ENCODE measurements at places on chromosomes 11 and 22.

- DNase-seq: no peak
Observed at GRCh38 chr11:43582863-43583462, 97.6 kb upstream of the HSD17B12 start.

GRCh38 chr11:47108214-47108613, 68.5 kb downstream of the ARFGAP2 start:
- no peak for DNase-seq

DNA sequence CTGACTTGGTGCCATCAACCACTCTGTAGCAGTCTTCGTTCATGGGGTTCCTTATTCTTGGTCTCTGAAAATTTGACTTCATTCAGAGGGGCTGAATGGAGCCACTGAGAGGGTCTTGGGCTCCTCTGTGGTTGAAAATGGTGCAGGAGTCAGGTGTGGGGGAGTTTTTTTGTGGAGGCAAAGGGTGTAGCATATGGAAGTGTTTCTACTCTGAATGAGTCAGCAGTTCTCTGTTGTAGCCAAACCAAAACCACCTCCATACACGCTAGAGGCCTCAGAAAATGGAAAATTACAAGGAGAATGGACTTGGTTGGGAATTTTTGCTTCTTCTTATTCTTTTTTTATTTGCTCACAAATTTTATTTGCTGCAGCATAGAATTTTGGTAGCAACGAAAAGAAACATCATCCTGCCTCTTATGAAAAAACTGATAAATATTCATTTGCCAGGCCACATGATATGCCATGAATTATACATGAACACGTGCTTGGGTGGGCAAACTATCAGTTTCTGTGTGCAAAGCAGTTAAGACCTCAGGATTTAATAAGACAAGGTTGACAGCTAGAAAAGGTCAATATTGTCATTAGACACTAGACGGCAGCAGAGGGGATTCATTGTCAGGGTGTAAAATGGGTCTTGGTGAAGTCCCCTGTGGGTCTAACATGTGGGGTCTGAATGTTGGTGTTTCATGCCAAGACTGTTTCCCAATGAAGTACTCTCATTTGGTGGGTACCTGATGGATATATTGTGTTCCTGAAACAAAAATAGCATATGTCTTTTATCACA, 111.7 kb downstream of the MYO18B start:
- no peak for DNase-seq

GRCh38 chr22:16969508-16970327, 38.3 kb downstream of the GAB4 start:
- DNase-seq: no peak

- DNase-seq: no peak
Observed at GRCh38 chr11:13944016-13944415, 18.5 kb upstream of the SPON1 start.

- DNase-seq: no peak
Observed at GRCh38 chr11:57597461-57597915, at the start of gene SERPING1. Gene SERPING1 (plus strand): TSS chr11:57597685. CDS start chr11:57598271, 586 bp downstream.

- DNase-seq: no peak
Observed at GRCh38 chr11:1333860-1334259, 24.4 kb upstream of the TOLLIP start.

GRCh38 chr11:73547706-73548595, 50.0 kb downstream of the FAM168A start:
- no peak for DNase-seq

- no peak for DNase-seq
Observed at GRCh38 chr11:47188259-47188658, 2.0 kb upstream of the PACSIN3 start.

DNA sequence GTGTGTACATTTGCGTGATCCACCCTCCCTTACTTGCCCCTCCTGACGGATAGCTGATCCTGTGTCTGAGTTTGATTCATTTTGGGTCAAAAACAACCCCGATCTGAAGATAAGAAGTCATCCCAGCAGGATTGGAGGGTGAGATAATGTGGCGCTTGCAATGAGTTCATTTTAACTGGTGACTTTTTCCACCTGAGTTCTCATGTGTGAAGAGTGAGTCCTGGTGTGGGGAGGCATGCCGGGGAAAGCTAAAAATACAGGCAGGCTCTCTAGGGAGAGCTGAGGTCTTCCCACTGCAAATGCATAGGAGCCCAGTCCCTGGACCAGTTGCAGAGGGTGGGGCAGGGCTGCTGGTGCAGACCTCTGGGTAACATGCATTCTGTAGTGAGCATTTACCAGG, 35.7 kb upstream of the ELF5 start:
- no peak for DNase-seq

- no peak for DNase-seq
Observed at GRCh38 chr22:34019190-34019845, 99.0 kb upstream of the LARGE1 start.

GRCh38 chr11:7893796-7894195, 37.3 kb downstream of the OR10A6 start:
- no peak for DNase-seq

DNA sequence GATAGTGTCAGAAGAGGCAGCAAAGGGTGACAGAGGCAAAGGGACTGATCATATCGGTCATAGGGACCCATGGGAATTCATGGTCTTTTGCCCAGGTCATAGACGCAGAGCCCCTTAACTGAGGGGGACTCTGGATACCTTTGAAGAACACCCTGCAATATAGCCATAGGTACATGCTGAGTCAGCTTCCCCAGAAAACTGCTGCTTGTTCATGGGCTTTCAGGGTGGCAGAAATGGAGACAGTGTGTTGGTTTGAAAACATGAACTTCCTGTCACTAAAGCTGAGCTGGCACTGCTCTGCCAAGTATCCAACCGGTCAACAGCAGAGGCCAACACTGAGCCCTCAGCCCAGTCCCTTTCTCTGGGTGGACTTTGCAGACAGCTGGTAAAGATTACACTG, 114.2 kb downstream of the EFCAB6 start:
- DNase-seq: no peak

- DNase-seq: no peak
Observed at GRCh38 chr11:99803501-99803900, 782.8 kb downstream of the CNTN5 start.

- DNase-seq: no peak
Observed at GRCh38 chr22:31120642-31121041, 2.1 kb upstream of the INPP5J start.

DNA sequence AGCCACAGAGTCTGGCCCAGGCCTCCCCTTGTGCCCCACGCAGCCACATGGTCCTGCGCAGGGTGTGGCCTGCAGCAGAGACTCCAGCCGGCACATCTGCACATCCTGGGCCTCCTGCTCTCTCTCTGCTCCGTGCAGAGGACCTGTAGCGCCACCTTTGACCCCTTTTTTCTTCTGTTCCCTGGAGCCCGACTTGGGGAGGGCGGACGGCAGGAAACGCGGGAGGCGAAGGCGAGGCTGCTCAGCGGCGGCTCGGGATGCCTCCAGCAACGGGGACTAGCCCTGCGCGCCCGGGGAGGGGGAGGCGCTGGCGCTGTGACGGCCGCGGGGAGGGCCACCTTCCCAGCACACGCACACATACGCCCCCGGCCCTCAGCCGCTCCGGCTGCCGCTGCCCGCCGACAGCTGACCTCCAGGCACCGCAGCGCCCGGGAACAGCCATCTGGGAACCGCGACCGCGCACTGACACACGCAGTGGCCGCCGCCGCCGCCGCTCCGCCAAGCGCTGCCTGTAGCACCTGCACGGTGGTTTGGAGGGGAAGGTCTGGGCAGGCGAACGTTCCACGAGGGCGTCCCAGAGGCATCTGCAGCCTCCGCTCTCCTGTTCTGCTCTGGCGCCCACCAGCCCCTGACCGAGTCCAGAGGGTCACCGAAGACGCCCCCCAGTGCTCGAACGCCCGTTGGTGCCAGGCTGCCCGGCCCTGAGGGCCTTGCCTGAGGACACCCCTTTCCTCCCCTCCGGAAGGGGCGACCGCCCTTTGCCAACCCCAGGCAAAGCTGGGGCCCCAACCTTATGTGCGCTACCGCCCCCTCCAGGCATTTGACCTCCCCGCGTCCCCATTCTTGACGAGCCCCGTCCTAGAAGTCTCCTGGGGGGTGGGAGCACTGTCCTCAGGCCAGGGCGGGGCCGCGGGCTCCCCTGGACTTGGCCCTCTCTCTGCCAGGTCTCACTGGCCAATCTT, 16.9 kb upstream of the C22orf42 start:
- DNase-seq: no peak
